Endodermal cell (in vitro differentiated cells): ENCODE measurements at places on chromosomes 1 and 21. TPM values are rescaled to one million over a fixed set of nuclear protein-coding genes. Genes with fewer than 3 reads are reported as not detected.

DNA sequence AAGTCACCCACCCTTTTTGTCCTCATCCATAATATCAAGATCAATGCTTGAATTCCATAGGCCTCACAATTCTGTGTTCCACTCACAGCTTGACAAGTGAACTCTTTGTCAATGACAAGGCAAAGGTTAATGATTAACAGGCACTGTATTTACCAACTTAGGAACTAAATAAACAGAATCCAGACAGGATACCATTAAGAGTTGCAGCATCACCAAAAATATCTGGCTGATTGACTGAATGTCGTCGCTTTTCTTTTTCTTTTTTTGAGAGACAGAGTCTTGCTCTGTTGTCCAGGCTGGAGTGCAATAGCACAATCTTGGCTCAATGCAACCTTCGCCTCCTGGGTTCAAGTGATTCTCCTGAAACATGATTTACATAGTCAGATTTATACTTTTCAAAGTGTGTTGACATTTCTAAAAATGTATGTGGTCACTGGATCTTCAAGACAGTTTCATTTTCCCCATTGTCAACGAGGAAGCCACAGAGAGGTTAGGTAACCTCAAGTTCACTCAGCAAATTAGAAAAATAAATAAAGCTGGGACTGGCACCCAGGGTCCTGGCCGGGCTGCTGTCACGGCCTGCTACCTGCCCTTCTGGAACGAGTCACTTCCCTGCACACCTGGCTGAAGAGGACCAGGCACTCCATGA is 81.0 kb downstream of the PDE9A start:
- peaks cover 69% of the 10 kb centered on the region for H3K36me3 ChIP-seq
- peak; percentile 21 for DNase-seq
- H3K4me1 ChIP-seq: no peaks in the 10 kb centered on the region
- no peak overlapping the region for H3K27ac ChIP-seq
- no peaks in the 10 kb centered on the region for H3K27me3 ChIP-seq

The FLG2 gene
- not detected in 2 replicates for total RNA-seq

DNA sequence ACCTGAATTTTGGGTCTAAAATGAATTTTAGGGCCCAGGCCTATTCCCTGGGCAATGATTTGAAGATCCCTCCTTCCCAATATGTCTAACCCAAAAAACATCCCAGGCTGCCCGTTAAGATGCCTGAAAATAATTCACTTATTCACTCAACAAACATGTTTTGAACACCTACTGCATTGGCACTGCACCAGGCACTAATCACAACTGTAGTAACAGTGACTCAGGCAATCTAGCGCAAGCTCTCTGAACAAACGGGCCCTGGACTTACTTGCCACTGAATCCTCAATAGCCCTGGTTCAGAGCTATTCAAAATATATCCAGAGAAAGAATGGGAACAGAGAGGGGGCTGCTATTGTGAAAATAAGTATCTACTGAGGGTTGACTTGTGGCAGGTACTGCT is 4.2 kb downstream of the CD244 start:
- no peaks in the 10 kb centered on the region for H3K4me1 ChIP-seq
- H3K4me3 ChIP-seq: no peak overlapping the region
- DNase-seq: no peak
- H3K36me3 ChIP-seq: no peaks in the 10 kb centered on the region
- H3K27me3 ChIP-seq: no peaks in the 10 kb centered on the region

GRCh38 chr1:119636491-119637089 is 11.5 kb downstream of the ZNF697 start:
- no peaks in the 10 kb centered on the region for H3K27me3 ChIP-seq
- DNase-seq: no peak
- no peak overlapping the region for H3K27ac ChIP-seq
- peaks cover 22% of the 10 kb centered on the region for H3K36me3 ChIP-seq
- peaks cover 3% of the 10 kb centered on the region for H3K4me1 ChIP-seq

The ZMPSTE24 gene
- total RNA-seq: 41.4 and 42.6 TPM in 2 replicates

- no peak for DNase-seq
- H3K27ac ChIP-seq: no peak overlapping the region
- H3K4me3 ChIP-seq: no peak overlapping the region
- H3K36me3 ChIP-seq: no peaks in the 10 kb centered on the region
- peaks cover 18% of the 10 kb centered on the region for H3K4me1 ChIP-seq
These were observed 38.6 kb downstream of the GADD45A start for GRCh38 chr1:67723620-67724019.

GRCh38 chr1:86912281-86912900 is 1.5 kb downstream of the SELENOF start:
- H3K27ac ChIP-seq: no peak overlapping the region
- peak overlapping the region; percentile 96 for H3K4me3 ChIP-seq
- H3K27me3 ChIP-seq: no peaks in the 10 kb centered on the region
- H3K4me1 ChIP-seq: peaks cover 2% of the 10 kb centered on the region
- peaks cover 35% of the 10 kb centered on the region for H3K36me3 ChIP-seq

The GPR52 gene
- total RNA-seq: 1.0 and 1.1 TPM in 2 replicates
